Stimulated activated CD8-positive, alpha-beta memory T cell treated with anti-CD3 and anti-CD28 coated beads, Interleukin-4, amount 100 ng/mL, for 1 hour (primary cell): ENCODE measurements at places on chromosomes 6 and 20.
A peak's percentile ranks its signal among the peaks of the same experiment; 100 is the strongest.

DNA sequence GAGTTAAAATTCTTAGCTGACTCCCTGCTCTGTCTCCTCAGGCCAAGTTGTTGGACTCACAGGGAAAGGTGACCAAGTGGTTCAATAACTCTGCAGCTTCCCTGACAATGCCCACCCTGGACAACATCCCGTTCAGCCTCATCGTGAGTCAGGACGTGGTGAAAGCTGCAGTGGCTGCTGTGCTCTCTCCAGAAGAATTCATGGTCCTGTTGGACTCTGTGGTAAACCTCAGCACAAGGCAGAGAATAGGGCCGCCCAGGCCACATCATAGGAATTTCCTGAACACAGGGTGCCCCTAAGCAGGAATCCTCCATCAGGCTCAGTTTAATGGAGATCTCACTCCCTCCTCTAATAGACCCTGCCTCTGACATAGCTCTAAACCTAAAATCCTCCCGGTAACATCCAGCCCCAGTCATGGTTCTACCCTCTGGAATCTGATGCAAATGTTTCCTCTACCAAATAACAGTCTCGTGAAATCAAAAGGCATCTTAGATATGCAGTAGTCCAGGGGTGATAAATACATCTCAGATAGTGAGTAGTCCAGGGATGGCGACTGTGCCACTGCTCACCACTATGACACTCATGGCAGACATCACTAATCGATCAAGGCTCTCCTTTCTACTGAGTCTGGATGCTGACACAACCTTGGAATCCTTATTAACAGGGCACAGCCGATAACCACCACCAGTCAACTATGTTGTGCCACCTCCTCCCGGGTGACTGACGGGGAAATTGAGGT is 18.3 kb downstream of the BPIFB1 start:
- DNase-seq: no peak

- no peak for DNase-seq
Measured at GRCh38 chr6:52415917-52416628, 4.1 kb upstream of the EFHC1 start.

DNA sequence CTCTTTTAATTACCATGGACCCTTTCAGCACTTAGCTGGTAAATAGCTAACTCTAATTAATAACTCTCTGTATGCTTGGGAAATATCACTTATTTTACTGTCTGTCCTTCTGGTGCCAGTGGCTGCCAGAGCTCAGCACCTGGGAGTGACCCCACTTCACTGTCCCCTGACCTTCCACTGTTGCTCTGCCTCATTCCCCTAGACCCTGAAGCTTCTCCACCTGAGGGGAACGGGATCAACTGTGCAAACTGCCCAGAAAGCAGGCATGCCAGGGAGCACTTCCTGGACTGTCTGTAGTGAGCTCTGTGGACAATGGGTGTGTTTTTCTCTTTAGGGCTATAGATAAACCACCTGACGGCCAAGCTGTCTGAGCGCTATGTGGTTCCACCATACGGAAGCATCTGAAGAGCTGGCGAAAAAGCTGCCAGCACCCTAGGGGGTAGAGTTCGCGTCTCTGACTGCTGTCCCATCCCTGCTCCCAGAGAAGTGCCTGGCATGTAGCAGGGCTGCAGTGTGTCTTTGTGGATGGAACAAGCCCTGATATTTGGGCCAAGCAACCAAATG is 106.3 kb upstream of the FOXA2 start:
- no peak for DNase-seq

- DNase-seq: no peak
Measured at GRCh38 chr6:7637533-7637932, 47.5 kb downstream of the SNRNP48 start.

DNA sequence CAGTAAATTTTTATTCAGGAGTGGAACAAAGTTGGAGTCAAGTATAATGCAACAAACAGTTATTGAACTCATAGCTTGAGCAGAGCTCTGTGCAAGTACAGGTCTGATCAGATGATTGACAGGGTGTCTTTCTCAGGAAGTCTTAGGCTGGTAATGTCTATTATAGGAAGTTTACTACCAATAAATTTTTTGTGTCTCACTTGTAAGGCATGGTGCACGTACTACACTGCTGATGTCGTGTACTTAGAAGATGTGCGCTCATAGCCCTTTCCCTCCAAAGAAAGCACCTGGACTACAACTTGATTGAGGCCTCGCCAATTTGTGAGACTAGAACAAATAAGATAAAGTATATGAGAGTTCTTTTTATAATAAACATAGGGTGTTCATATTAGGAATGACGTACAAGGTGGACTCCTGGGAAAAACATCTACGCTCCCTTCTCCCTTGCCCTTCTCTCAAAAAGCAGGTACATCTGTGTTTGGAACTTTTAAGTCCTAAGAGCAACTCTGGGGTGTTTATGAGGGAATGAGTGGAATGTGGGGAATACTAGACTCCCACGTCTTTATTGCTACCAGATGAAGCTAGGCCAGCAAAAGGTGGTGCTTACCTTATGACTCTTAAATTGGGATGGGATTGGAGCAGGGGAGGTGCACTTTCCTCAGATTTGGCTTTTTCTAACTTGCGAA is 1.5 kb downstream of the NDUFAF5 start:
- DNase-seq: no peak

GRCh38 chr6:67896476-67896875 is 738.6 kb upstream of the ADGRB3 start:
- DNase-seq: no peak

DNA sequence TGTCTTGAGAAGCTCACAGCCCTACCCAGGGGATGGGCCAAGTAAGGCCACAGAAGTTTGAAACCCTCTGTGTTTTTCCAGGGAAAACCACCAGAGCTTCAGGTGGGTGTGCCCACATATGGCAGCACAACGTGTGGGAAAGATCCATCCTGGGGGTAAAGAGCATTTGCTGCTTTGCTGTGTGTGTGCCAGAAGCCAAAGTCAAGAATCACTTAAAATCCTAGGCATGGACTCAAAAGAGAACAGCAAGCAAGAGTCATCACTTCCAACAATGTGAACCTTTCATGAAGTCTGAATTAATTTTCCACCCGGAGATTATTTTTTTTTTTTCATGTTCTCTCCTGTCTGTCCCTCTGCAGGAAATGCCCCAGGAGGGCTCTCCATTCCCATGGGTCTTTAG is 308.2 kb upstream of the SGK1 start:
- DNase-seq: no peak

DNA sequence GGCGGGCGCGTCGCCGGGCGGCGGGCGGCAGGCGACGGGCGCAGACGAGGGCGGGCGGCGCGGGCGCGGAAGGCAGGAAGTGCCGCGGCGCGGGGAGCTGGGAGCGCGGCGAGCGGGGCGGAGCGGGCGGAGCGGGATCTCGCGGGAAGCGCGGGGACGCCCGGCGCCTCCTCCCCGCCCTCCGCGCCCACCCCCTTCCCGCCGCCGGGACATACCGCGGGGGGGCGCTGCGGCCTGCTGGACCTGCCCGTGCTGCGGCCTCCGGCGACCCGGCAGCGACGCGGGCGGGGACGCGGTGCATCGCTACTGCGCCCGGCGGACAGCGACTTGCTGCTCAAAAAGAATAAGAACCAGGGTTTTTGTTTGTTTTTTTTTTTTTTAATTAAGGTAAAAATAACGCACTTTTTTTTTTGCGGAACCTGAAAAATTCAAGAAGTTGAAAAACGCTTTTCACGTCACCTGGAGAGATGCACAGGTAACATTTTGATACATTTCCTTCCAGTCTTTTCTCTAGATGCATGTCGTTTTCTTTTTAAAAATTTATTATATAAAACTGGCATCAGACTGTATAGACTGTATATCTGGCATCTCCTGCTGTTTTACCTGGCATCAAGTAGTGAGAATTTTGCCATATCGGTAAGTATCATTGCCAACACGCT is at the start of gene CENPB:
TSS of gene CENPB (minus strand) at position 76 of the 659 bp plus-strand sequence. CDS start 257 bp downstream, outside the sequence.
- DNase-seq: peak; percentile 72

DNA sequence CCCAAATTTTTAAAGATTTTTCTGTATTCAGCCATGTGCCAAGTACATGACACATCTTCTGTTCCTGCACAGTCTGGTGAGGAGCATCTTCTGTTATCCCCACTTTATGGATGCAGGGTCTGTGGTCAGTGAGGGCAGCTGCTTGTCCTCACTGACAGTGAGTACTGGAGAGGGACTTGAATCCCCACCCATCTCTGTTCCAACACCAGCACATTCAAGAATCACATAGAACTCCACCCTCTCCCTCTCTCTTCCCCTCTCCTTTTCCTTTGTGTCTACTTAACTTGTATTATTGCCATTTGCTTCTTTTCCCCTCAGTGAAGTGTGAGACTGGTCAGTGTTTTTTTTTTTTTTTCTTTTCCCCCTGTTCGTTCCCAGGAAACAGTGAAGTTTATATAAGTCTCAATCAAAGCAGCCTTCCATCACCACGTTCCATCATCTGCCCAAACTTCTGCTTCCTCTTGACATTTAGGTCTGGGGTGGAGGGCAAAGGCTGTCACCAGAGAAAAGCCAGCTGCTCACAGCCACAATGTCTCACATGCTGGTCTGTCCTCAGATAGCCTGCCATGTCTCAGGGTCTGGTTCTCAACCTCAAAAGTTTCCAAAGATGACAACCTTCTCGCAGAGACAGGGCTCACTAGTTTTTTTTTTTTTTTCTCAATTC is 110.0 kb upstream of the SSTR4 start:
- no peak for DNase-seq

- no peak for DNase-seq
Measured at GRCh38 chr6:25692472-25692871, 40.5 kb downstream of the SCGN start.

DNA sequence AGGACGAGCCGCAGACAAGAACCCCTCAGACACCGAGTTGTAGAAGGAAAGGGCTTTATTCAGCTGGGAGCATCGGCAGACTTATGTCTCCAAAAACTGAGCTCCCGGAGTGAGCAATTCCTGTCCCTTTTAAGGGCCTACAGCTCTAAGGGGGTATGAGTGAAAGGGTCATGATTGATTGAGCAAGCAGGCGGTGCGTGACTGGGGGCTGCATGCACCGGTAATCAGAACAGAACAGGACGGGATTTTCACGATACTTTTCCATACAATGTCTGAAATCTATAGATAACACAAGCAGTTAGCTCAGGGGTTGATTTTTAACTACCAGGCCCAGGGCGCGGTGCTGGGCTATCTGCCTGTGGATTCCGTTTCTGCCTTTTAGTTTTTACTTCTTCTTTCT is 226.4 kb upstream of the PLCB4 start:
- DNase-seq: no peak
